ENCODE measurements at places on chromosomes 3 and 15. TPM values are rescaled to one million over a fixed set of nuclear protein-coding genes. Genes with fewer than 3 reads are reported as not detected.
A peak's percentile ranks its signal among the peaks of the same experiment; 100 is the strongest.

The CD80 gene
- not detected for total RNA-seq

The CRABP1 gene
- total RNA-seq, result not detected

The AADAC gene
- total RNA-seq, result under 0.01 TPM

The PLA2G4B gene
- 0.22 TPM for total RNA-seq

The LDHAL6B gene
- not detected for total RNA-seq

The ANKRD63 gene
- not detected for total RNA-seq

DNA sequence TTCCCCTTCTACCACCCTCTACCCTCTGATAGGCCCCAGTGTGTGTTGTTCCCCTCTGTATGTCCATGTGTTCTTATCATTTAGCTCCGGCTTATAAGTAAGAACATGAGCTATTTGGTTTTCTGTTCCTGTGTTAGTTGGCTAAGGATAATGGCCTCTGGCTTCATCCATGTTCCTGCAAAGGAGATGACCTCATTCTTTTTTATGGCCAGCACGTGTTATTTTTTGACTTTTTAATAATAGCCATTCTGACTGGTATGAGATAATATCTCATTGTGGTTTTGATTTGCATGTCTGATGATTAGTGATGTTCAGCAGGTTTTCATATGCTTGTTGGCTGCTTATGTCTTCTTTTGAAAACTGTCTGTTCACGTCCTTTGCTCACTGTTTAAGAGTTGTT is 63.1 kb upstream of the NPHP3 start:
- DNase-seq, result peak; percentile 20

DNA sequence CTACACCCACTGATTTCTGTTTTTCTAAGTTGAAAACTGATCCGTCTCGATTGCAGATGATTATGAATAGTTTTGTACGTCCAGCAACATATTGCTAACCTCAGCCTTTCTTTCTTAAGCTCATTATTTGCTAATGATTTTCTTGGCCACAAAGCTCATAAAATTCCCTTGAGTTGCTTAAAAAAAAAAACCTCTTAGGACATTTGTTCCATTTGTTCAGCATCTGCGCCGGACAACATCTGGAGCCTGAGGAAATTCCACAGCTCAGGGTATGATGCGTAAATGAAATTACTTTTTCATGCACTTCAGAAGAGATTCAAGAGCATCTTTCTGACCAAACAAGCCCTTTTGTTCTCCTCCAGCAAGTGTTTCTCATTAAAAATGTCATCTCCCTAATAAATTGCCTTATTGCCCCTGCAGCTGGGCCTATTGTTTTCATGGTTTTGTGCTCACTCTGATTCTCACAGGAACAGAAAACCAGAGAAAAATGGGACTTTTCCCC is 249.1 kb upstream of the MCTP2 start:
- no peak for DNase-seq

GRCh38 chr15:50128266-50128665 is 9.2 kb upstream of the ATP8B4 start:
- no peak for DNase-seq

DNA sequence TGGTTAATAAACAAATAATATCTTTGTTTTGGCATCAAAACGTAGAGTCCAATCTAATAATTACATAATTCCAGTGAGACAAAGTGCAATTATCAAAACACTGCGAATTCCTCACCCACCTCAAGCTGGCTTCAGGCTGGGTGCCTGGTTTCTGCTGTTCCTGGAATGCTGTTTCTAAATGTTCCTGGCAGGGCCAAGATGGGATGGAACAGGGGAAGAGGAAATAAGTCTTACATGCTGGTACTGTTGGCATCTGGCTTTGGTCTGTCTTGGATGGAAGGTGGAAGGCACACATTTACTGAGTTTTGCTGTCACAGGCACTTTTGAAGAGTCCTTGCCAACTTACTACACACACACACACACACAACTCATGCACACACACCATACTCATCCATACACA is 101.9 kb upstream of the SLCO3A1 start:
- no peak for DNase-seq

- no peak for DNase-seq
Observed at GRCh38 chr3:188037965-188038581, 115.9 kb upstream of the LPP start.

DNA sequence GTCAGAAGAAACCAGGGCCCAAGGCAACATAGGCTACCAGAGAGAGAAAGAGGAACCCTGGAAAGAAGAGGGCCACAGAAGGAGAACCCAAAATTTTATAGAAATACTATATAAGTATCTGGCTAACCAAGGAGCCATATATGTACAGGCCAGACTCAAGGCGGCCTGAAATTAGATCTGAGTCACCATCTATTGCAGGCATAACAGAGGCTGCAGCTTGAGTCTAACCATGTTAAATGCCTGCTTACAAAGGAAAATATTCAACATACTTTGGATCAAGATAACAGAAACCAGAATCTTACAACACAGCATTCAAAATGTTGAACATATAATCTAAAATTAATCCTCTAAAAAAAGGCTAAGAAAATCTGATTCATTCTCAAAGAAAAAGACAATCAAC is 23.1 kb downstream of the IGSF11 start:
- no peak for DNase-seq

GRCh38 chr3:11155341-11156025 is 1.2 kb downstream of the HRH1 start:
- peak; percentile 89 for DNase-seq

GRCh38 chr3:43273416-43273815 is 12.9 kb upstream of the SNRK start:
- DNase-seq, result no peak

- DNase-seq, result no peak
Observed at GRCh38 chr3:66423791-66424190, 77.0 kb downstream of the LRIG1 start.

All from lung microvascular endothelial cell (primary cell).